ENCODE measurements at places on chromosomes 2 and 18.

DNA sequence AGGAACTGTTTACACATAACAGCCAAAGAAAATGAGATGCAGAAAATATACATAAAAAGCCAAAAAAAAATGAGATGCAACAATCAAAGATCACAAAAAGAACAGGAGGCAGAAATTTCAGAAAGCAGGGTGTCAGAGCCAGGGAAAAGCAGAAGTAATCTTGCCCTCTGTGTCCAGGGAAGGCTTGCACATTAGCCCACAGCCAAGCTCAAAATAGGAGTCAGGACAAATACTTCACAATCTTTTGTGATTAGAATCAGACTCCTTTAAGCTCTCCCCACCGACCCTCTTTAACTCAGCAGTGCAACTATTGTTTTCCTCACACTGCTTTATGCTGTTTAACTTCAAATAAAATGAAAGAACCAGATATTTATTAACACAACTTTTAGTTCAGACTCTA is 34.6 kb downstream of the IAH1 start:
- no peak for DNase-seq

GRCh38 chr2:146004462-146004861 is 1484.5 kb upstream of the ZEB2 start:
- DNase-seq: no peak

DNA sequence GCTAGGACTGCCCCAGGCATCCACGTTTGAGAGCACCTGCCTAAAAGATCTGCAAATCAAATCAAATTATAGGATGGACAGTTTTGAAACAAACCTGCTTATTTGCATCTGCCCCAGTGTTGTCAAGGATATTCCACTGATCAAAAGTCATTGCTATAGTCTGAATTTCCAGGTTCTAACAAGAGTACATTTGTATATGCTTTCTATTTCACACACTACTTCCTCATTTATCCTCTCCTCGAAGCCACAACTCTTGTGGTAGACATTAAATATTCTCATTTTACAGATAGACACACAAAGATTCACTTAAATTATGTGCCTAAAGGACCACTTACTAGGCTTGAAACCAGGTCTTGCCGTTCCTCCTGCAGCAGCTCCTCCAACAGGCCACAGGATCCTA is 11.9 kb upstream of the TET3 start:
- DNase-seq: no peak

- DNase-seq: no peak
These were observed 12.3 kb downstream of the CYS1 start for GRCh38 chr2:10067881-10068280.

GRCh38 chr2:215171151-215171550 is 32.7 kb upstream of the ABCA12 start:
- DNase-seq: peak; percentile 5

- no peak for DNase-seq
These were observed 14.9 kb downstream of the PPP3R1 start for GRCh38 chr2:68237404-68237803.

- DNase-seq: no peak
These were observed 7.1 kb downstream of the HOXD8 start for GRCh38 chr2:176136374-176137251.

GRCh38 chr2:10407841-10408648 is 40.1 kb downstream of the ODC1 start:
- DNase-seq: no peak

DNA sequence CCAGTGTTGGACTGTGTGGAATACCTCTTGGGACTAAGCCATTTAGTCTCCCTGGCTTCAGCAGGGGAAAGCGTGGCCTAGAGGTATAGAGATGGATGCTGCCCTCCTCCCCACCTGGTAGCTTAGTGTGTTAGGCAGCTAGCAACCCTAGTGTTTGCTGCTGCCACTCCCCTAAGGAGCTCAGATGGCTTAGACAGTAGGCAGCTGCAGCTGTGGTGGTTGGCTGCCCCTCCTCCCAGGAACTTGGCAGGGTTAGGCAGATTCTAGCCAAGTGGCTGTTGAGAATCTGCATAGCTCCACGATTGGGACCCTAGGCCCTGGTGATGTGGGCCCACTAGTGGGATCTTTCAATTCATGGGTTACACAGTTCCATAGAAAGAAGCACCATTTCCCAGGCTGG is 550.4 kb upstream of the CHAC2 start:
- DNase-seq: no peak

DNA sequence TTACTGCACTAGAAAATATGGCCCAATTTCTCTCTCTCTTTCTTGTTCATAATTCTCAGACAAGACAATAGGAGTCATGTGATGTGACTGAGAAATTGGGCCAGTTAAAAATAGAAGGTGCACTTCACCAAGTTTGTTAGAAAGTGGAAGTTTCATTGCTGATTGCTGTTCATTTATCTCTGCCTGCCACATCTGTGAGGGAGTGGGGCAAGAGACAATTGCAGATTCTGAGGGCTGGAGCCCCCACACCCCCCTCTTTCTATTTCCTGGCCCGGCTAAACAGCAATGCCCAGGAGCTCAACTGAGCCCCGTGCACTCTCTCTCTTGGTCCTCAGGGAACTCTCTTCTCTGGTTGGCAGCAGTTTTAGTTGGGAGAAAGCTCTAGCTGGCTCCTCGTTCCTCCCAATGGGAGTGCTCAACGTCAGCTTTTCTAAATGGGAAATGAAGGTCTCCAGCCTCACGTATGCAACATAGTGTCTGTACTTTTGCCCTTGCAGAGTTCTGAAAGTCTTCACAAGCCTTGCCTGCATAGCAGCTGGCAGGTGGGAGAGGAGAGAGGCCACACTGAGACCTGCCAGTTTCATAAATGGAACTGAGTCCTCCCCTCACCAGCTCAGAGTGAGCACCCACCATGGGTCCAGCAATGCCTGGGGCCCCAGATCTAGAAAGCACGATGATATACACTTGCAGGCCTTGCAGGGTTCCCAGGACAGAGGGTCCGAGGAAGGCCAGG is 115.7 kb downstream of the MYCN start:
- DNase-seq: no peak

DNA sequence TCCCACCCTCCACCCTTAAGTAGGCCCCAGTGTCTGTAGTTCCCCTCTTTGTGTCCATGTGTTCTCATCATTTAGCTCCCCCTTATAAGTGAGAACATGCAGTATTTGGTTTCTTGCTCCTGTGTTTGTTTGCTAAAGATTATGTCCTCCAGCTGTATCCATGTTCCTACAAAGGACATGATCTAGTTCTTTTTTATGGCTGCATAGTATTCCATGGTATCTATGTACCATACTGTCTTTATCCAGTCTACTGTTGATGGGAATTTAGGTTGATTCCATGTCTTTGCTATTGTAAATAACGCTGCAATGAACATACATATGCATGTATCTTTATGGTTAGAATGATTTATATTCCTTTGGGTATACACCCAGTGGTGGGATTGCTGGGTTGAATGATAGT is 150.1 kb upstream of the PGAP1 start:
- DNase-seq: no peak

DNA sequence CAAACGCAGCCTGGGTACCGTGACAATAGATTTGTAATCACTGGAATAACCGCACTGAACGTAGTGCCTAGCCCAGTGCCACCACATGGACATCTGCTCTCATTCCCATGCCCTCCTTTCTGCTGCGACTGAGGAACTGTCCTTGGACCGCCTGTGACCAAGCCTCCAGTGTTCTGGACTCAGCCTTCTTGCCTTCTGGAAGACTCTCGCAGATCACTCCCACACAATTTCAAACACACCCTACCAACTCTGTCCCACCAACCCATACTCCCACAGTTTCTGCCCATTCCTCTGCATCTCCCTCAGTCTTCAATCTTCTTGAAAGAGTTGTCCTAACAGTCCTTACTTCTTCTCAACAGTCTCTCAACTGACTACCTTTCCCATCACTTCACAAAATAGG is 2.1 kb downstream of the RNF149 start:
- no peak for DNase-seq

DNA sequence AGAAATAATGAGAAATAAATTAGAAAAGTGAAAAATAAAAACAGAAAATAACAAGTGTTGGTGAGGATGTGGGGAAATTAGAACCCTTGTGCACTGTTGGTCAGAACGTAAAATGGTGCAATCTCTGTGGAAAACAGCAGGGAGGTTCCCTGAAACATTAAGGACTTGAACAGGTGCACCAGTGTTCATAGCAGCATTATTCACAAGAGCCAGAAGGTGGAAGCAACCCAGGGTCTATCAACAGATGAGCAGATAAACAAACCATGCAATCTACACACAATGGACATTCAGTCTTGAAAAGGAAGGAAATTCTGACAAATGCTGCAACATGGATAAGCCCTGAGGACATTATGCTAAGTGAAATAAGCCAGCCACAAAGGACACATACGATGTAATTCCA is 58.2 kb upstream of the TFCP2L1 start:
- no peak for DNase-seq

DNA sequence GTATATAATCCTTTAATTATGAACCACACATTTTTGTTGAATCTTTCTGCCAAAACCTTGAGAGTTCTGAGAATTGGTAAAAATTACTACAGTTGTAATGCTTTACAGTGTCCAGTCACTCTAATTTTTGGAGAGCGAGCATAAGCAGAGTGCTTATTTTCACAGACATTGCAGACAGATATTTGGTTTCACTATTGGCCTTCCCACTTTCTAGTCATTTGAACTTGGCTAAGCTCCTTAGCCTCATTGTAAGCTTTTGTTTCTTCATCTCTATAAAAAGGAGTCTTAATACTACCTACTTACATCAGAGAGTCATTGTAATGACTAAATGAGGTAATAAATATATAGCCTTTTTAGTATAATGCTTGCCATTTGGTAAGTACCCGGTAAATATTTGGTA is 80.4 kb downstream of the LCLAT1 start:
- no peak for DNase-seq

DNA sequence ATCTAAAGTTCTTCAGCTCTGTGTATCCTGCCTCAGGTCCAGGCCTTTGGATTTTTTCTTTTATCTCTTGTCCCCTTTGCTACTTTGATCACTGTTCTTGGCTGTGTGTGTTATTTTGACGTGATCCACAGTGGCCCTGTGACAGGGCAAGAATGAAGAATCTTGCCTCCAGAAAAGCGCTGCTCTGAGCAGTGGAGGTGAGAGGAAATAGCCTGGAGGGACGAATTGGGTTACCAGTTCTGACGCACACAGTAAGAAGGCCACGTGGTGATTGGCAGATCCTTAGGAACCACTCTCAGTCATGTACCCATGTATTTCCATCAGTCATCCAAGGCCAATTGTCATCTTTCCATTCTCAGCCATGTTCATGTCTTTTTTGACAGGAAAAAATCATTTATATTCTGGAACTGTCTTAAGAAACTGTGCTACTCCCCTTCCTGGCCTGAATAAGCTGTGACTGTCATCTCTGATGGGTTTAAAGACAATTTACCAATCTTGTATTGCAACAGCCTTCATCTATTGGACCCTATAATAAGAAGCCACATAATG is 47.6 kb downstream of the MAPK4 start:
- no peak for DNase-seq
